CD4-positive, alpha-beta T cell treated with Interleukin-15 for 1 hour (primary cell): ENCODE measurements at places on chromosomes 3 and 15.

DNA sequence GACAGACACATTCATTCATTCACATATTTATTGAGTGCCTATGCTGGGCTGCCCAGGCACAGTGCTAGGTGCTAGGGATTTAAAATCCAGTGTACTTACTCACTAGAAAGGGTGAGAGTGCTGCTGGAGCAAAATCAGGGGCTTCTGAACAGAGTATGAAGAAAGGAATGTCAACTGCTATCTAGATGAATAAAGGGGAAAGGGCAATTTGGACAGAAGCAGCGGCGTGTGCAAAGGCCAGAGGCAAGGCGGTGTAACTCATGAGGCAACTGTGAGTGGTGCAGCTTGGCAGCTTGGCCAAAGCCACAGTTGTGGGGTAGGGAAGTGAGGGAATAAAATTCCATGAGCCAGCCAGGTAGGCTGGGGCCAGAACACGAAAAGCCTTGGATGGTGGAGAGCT is 76.7 kb downstream of the RAD18 start:
- DNase-seq, result no peak

GRCh38 chr3:31135546-31135945 is 241.1 kb upstream of the GADL1 start:
- DNase-seq, result no peak

GRCh38 chr15:90756916-90757315 is 39.8 kb downstream of the BLM start:
- no peak for DNase-seq

DNA sequence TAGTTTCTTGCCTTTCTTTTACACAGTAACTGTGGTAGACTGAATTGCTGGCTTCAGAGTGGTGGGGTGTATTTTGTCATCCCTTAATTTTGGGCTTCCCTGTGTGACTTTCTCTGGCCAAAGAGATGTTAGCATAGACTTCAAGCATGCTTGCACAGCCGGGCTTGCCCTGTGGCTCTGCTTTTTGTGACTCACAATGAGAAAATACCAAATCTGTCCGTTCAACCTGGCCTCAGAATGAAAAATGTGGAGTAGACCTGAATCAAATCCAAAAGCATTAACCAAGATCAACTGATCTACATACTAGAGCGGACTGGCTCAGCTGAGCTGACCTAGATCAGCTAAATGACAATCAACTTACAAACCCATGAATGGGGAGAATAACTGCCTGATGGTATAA is 51.4 kb downstream of the PLAAT1 start:
- no peak for DNase-seq

DNA sequence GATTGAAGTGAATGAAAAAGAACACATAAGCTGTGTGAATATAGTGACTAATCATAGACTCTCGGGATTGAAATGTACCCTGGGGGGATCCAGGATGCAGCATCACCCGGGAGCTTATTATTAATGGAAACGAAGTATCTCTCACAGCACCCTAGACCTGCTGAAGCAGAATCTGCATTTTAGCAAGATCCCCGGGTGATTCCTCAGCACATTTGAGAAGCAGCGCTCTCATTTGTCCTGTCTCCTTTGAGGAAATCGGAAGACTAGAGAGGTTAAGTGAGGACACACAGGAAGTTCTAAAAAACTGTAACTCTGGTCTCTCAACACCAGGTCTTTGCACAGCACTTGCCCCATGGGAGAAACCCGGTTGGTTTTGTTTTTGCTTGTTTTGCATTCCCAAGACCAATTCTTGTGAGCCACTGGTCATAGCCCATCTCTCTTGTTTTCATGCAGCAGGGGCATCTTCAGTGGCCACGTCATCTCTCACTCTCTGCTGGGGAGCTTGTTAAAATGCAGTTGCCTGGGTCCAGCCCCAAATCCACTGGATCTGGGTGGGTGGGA is 30.2 kb downstream of the ZNF710 start:
- no peak for DNase-seq
